ENCODE measurements at places on chromosomes 13 and 19.

DNA sequence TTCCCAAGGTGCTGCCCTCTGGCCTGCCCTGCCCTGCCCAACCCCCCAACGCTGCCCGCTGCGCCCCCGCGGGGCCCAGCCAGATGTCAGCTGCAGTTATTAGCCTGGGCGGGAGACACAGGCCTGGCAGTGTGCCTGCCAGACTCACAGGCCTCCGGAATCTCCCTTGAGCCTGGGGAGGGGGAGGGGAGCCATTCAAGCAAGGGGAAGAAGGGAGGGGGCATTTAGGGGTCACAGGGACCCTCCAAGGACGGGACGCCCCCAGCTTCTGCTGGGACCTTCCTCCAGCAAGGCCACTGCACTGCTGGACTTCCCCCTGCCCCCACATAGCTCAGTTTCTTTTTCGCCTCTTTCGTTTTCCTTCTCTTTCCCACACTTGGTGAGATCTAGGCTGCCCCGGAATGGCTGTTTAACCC, 2.6 kb upstream of the JUNB start:
- peak; percentile 73 for DNase-seq

DNA sequence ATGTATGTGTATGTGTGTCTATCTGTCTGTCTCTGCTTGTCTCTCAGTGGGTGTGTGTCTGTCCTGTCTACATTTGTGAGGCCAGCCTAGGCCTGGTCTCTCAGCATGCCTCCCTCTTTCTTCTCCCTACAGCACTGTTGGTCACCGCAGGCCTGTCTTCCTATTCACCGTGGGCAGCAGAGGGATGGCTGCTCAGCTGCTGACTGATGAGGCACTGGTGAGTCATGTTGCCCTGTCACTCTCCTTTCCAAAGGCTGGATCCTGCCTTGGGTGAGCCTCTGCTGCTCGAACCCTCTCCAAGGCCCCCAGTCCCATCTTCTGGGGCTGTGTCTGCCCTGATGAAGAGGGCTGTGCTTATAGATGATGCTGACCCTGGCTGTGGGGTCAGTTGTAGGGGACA, 6.3 kb downstream of the ZNF71 start:
- DNase-seq: no peak

DNA sequence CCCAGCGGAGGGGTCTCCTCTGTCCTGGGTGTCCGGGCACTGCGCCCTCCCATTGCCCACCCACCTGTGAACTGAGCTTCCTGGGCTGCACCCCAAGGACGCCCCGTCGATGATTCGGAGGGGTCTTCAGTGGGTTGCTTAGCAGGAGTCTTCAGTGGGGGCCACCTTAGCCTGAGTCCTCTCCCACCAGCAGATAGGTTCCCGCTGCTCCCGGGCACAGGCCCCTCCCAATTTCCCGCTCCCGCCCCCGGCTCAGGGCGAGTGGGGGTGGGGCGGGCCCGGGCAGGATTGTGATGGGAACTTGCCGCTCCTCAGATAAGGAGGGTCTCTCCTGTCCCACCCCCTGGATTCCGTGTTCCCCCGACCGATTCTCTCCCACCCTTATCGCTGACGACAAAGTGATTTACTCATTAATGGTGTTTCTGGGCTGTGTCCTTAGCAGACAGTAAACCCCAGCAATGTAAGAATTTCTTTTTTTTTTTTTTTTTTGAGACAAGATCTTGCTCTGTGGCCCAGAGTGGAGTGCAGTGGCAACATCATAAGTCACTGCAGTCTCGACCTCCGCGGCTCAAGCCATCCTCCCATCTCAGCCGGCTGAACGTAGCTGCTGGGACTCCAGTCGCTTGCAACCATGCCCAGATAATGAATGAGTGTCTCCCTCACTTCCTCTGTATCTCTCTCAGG, 655 bp upstream of the S1PR5 start:
- DNase-seq: peak; percentile 27

DNA sequence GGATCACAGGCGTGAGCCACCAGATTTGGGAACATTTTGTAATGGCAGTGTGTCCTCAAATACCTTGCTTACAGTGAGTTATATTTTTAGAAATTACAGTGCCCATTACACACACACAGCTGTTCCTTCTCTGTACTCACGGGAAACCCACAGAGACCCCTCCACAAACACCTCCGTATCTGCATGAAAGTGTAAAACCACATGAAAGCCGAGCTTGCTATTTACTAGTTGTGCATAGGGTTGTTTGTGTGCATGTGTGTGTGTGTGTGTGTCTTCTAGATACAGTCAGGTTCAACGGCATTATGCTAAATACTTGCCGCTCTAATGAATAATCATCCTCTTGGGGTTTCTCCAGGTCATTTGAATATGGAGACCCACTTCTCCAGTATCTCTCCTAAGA, 22.3 kb upstream of the LILRA2 start:
- DNase-seq: no peak

DNA sequence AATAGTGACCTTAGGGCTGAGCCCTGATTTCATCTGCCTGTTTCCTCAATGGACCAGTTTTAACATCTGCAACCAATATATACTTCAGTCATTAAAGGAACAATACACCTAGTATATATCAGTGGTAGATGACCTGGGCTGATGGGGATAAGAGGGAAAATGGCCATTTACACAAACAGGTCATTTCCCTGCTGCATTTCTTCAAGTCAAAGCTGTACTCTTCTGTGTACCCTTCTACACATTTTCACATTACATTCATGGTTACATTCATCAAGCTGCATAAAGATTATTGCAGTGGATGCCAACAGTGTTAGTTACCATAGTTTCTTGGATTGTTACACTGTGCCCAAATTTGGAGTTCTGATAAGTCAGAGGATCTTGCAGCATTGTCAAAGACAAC, 81.2 kb upstream of the RAP2A start:
- peak; percentile 19 for DNase-seq

DNA sequence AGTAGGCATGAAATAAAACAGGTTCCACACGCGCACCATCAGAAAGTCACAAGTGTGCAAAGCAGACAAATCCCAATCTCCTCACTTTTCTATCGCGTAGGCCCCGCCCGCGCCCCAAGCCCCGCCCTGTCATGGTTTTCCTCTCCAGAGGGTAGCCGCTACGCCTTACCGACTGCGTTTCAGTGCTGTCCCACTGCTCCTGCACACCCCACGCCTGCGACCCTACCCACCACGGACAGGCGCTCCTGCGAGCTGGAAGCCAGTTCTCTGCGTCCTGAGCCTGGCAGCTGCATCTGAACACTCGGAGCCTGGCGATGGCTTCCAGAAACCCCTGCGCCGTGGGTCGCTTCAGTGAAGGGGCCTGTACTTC, 379 bp upstream of the ZNF470 start:
- peak; percentile 49 for DNase-seq

DNA sequence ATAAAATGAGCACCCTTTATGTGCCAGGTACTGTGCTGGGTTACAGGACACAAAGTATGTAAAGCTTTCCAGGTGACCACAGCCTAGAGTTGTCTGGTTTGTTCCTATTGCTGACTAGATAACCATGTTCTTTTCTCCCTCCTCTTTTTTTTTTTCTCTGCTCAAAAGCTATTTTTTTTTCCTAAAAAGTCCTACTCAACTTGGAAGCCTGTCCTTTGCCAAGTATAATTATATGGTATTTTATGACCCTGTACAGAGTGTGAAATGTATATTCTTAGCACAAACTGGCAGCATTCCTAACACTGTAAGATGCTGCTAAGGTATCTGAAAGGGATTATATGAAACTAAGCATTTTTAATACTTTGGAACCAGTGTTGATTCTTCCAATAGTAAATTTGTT, 171.0 kb downstream of the GPC6 start:
- no peak for DNase-seq

DNA sequence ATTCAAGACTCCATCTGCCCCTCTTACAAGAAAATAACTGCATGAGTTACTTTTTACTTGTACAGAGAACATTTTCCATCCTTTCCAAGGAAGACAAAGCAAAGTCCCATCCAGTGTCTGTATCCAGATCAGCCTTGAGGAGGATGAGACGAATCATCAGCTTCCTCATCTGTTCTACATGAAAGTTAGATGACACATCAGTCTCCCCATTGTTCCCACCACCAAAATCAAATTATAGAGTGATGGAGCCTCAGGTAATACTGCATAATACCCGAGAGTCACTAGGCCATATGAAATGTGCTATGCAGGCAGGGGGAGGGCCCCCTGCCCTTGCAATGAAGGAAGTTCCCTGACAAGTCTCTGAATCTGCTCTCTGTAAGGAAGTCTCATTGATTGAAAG, 1244.6 kb upstream of the SLC10A2 start:
- DNase-seq: no peak

DNA sequence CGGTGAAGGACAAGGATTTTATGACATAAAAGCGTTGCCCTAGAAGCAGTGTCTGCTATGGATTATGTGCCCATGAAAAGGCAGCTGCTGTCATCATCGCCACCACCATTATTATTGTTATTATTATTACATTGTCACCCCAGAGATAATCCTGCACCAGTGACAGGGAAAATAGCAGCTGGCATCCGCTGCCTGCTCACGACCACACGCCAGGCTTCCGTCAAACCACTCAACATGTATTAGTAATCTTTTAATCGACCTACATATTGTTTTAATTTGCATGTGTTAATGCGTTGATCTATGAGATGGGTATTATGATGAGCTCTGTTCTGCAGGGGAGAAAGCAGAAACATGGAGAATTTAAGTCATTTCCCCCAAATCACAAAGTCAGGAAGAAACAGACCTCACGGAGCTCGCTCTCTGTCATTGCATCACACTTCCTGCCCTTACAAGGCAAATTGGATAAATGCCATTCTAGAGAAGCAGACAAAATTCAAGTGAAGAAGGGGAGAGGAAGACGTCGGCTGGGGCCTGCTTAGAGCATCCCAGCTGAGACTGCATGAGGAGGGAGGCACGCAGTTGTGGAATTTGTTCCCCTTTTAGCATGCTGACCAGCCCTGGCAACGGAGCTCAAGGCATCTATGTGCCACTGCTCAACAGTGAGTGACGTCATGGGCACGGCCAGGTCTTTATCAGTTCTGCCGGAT, at the start of gene FFAR3:
Gene FFAR3, plus strand, starts transcription at position 594 of the 707 bp plus-strand sequence. CDS start 431 bp downstream, outside the sequence.
- no peak for DNase-seq

GRCh38 chr19:41682437-41682836, 5.6 kb downstream of the CEACAM7 start:
- no peak for DNase-seq

- peak; percentile 99 for DNase-seq
These were observed 21.9 kb downstream of the ATP11A start for GRCh38 chr13:112711528-112712265.

- no peak for DNase-seq
These were observed 6.8 kb upstream of the FRY start for GRCh38 chr13:32024750-32025149.

- no peak for DNase-seq
These were observed 257 bp downstream of the KCTD12 start for GRCh38 chr13:76886005-76886291.

- no peak for DNase-seq
These were observed 22.1 kb downstream of the AP2A1 start for GRCh38 chr19:49788857-49789256.

DNA sequence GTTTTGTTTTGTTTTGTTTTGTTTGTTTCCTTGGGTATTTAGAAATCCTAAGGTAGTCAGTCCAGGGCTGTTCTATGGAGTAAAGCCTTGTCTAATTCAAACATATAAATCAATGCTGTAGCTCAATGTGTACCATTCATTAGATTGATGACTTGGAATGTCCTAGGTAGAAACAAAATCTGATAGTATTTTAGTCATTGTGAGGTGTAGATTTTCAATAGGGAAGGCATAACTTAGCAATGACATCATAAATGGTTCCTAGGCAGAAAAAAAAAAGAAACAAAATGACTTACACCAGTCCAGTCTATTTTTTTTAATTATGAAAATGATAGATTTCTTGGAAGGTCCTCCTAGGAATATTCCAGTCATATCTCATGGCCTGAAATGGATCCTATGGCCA, 189.9 kb downstream of the SPRY2 start:
- DNase-seq: no peak

DNA sequence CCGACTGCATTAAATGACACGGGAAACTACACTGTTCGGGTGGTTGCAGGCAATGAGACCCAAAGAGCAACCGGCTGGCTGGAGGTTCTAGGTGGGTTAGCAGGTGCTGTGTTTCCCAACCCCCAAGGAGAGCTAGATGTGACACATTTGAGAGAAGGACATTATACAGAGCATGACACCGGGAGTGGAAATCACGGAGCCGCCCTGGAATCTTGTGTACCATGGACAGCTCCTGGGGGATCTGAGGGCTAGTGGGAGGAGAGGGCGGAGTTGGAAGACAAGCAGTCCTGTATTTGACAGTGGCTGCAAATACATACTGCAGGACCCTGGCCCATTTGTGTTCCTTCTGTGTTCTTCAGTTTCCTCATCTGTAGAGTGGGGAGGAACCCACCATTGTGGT, 2.3 kb downstream of the CEACAM18 start:
- peak; percentile 3 for DNase-seq
